ENCODE measurements at places on chromosomes 13 and 19.

DNA sequence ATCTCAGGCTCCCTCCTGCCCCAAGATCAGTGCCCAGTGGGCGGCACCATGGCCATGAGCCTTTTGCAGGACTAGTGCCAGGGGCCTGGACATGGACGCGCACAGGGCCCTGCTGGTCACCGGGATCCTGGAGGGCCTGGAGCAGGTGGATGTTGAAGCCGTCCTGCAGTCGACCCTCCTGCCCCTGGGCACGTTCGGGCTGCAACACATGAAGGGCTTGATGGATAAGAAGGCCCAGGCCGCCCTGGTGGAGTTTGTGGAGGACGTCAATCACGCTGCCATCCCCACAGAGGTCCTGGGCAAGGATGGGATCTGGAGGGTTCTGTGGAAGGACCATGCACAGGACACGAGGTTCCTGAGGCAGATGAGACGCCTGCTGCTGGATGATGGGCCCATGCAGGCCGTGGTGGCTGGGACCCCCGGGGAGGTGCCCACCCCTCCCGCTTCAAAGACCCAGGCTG, 38.0 kb upstream of the PNMA8B start:
- no peak for DNase-seq

GRCh38 chr13:43797869-43798268, 11.1 kb upstream of the ENOX1 start:
- DNase-seq: no peak

DNA sequence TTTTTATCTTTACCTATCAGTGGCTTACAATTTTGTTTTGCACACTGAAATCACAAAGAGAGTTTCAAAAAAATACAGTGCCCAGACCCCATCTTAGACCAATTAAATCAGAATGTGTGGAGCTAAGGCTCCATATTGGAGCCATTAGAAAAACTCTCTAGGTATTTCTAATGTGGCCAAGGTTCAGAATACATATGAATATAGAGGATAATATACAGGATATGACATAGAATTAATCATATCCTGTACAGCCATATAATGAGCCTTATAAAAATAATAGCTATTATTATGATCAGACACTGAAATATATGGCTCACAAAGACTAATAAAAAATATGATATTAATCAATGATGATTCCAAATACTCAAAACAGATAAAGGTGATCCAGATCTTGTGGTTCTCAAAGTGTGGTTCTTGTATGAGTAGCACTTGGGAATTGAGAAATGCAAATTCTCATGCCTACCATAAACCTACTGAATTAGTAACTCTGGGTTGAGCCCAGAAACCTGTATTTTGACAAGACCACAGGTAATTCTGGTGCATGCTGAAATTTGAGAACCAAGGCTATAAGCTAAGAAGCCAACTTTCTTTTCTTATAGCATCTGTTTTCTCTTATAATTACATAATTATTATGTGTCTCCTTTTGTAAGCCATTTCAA, 408.0 kb downstream of the DIAPH3 start:
- DNase-seq: no peak

DNA sequence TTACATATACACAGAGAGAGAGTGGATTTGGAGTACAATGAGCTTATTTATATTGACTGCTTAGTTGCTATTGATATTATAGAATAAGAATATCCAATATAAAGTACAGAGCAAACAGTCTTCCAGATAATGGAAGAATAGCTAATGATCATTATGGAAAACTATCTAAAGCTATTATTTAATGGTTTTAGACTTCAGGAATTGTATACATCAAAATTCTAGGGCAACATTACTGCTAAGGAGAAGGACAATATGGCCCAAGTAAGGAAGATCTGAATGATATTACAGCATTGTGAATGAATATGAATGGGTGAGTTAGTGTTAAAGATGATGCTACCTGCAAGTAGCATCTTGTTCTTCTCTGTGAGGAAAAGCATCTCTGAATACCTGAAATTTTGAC, 604.2 kb upstream of the PCDH20 start:
- DNase-seq: no peak

GRCh38 chr19:50563597-50563996, 4.6 kb downstream of the LRRC4B start:
- no peak for DNase-seq

DNA sequence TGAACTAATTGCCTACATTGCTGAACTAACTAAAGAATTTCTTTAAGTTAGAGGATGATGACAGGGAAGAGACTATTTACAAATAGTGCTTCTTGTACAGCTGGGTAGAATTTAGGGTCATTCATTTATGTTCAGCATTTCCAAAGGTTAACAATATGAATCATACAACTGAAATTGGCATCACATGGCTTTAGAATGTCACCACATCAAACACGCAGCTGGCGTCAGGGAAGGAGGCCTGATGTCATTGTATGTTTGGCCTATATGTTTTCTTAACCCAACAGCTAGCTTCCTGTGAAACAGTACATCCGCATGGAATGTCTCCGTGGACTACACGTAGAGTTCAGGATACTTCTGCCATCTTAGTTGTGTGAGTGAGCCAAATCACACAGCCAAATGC, 99.0 kb upstream of the TNFSF11 start:
- no peak for DNase-seq

Measured in stimulated activated CD4-positive, alpha-beta T cell treated with anti-CD3 and anti-CD28 coated beads, Interleukin-4, amount 100 ng/mL, for 48 hours (primary cell).